Immature natural killer cell (primary cell): ENCODE measurements at places on chromosomes 4 and X. TPM values are rescaled to one million over a fixed set of nuclear protein-coding genes. Genes with fewer than 3 reads are reported as not detected.

GSX2 gene
- polyA plus RNA-seq: not detected

ERVMER34-1 gene
- not detected for polyA plus RNA-seq

PDE5A gene
- polyA plus RNA-seq: 2.2 TPM

DUSP21 gene
- polyA plus RNA-seq: not detected

TRAM1L1 gene
- polyA plus RNA-seq: not detected

FRG1 gene
- 68.9 TPM for polyA plus RNA-seq

ALAS2 gene
- 0.17 TPM for polyA plus RNA-seq

OPRPN gene
- not detected for polyA plus RNA-seq

LIAS gene
- 7.8 TPM for polyA plus RNA-seq

SLC4A4 gene
- polyA plus RNA-seq: 7.1 TPM

EREG gene
- not detected for polyA plus RNA-seq

CWH43 gene
- polyA plus RNA-seq: not detected

LAMP2 gene
- 102 TPM for polyA plus RNA-seq

CT47B1 gene
- polyA plus RNA-seq: not detected

RIBC1 gene
- not detected for polyA plus RNA-seq

CXXC4 gene
- polyA plus RNA-seq: 0.14 TPM

ERAS gene
- polyA plus RNA-seq: not detected

XAGE1A gene
- polyA plus RNA-seq: not detected
